ENCODE measurements at places on chromosomes 1 and 21. TPM values are rescaled to one million over a fixed set of nuclear protein-coding genes. Genes with fewer than 3 reads are reported as not detected.
A peak's percentile ranks its signal among the peaks of the same experiment; 100 is the strongest.

The AMY1C gene
- total RNA-seq: not detected

The ADAMTS4 gene
- total RNA-seq: 78.2 TPM

The MIXL1 gene
- not detected for total RNA-seq

DNA sequence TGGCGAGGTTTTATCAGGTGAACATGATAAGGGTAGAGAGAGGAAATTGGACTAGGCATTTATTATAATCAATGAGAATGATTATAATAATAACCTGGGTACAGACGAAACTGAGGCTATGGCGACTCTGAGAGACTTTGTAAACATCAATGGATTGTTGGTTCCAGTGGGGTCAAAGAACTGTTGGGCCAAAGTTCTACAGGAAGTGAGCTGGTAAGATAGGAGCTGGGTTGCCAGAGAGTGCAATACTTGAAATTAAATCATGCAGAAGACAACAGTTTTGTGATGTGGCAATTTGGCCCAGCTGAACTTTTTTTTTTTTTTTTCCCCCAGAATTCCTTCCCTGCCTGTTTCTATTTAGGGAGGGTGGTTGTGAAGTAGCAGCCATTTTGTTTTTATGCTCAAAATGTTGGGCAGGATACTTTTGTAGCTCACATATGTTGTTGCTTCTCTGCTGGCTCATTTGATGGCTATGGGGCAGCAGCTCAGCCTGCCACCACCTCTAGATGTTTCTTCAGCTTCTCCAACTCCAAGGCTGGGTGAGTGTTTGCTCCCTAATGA is 286.5 kb upstream of the B3GALT2 start:
- no peaks in the 10 kb centered on the region for H3K36me3 ChIP-seq
- H3K27me3 ChIP-seq: no peaks in the 10 kb centered on the region
- H3K27ac ChIP-seq: no peak overlapping the region
- DNase-seq: no peak
- no peaks in the 10 kb centered on the region for H3K4me1 ChIP-seq

DNA sequence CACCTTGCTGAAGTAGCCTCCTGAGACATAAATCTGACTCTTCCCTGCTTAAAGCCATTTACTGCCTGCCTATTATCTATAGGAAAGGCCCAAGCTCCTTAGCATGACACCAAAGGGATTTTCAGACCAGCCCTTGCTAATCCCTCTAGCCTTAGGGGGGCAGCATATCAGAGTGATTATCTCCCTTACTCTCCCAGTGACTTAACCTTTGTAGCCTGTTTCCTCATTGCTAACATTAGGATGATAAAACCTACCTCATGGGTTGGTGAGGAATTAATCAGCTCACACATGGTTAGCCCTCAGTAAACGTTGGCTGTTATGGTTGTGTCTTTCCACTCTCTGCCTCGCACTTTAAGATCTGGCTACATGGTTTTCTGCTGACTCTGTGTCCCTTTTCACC is 70.1 kb downstream of the ROR1 start:
- H3K36me3 ChIP-seq: no peaks in the 10 kb centered on the region
- no peak overlapping the region for H3K4me3 ChIP-seq
- DNase-seq: no peak
- no peaks in the 10 kb centered on the region for H3K27me3 ChIP-seq
- no peak overlapping the region for H3K27ac ChIP-seq

DNA sequence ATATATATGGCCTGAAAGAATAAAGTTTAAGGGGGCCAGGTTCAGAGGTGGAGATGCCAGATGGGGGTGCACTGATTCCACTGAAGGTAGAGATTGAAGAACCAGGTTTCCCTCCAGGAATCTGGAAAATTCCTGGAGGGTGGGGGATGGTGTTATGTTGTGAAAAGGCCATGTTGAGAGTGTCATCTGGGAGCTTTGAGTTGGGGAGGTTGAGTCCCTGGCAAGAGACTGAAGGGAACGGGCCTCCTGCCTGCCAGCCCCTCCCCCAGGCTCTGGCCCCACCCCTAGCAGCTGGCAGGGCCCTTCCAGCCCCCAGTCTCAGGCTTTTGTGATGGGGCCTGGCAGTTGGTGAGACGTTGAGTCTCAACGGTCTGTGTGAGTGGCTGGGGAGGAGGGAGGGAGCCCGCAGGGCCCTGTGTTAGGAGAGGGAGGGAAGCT is 4.1 kb downstream of the PTPRU start:
- no peak overlapping the region for H3K4me3 ChIP-seq
- H3K27me3 ChIP-seq: no peaks in the 10 kb centered on the region
- H3K36me3 ChIP-seq: no peaks in the 10 kb centered on the region

- DNase-seq: no peak
- H3K4me3 ChIP-seq: no peak overlapping the region
- H3K4me1 ChIP-seq: peaks cover 30% of the 10 kb centered on the region
- no peaks in the 10 kb centered on the region for H3K36me3 ChIP-seq
- no peaks in the 10 kb centered on the region for H3K27me3 ChIP-seq
Measured at GRCh38 chr1:222936042-222936441, 121.2 kb downstream of the DISP1 start.

GRCh38 chr1:39301606-39302005 is 97.1 kb downstream of the MACF1 start:
- no peak overlapping the region for H3K27ac ChIP-seq
- no peaks in the 10 kb centered on the region for H3K27me3 ChIP-seq
- DNase-seq: no peak
- H3K4me1 ChIP-seq: peaks cover 11% of the 10 kb centered on the region

DNA sequence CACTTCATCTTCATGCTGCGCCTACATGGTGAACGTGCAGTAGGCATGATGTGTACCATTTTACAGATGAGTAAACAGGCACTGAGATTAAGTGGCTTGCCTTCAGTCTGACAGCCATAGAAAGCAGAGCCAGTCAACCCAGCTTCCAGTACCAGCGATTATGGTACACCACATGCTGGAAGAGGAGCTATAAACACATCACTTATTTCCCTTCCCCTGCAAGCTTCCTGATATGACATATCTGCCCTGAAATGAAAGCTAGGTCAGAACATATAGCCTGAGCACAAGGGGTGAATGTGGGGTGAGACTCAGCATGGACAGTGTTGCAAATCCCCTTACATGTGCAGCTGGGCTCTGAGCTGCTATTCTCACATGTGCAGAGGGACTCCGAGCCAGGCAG is 33.8 kb upstream of the IL20 start:
- H3K4me3 ChIP-seq: no peak overlapping the region
- no peaks in the 10 kb centered on the region for H3K27me3 ChIP-seq
- H3K27ac ChIP-seq: no peak overlapping the region
- H3K4me1 ChIP-seq: no peaks in the 10 kb centered on the region

GRCh38 chr1:107704911-107705310 is 260.1 kb downstream of the VAV3 start:
- no peak overlapping the region for H3K27ac ChIP-seq
- no peaks in the 10 kb centered on the region for H3K4me1 ChIP-seq
- no peaks in the 10 kb centered on the region for H3K27me3 ChIP-seq
- H3K36me3 ChIP-seq: no peaks in the 10 kb centered on the region

DNA sequence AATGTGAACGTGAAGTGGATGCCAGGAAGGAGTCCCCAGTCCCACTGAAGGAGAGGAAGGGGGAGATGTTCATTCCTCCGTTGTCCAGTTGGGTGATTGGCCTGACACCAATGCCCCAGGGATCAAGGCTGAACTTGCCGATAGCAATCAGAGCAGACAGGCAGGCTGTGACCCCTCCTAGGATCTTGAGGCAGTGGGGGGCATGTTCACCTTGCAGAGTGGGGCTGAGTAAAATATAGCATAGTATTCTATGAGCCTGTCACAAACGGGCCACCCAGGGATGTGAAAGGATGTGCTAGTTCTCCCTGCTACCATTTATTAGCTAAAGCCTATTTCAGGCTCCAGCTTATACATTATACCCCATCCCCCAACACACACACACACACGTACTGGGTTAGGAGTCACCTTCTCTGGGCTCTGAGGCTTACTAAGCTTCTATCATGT is 80.7 kb upstream of the CD34 start:
- DNase-seq: no peak
- H3K4me3 ChIP-seq: no peak overlapping the region
- no peaks in the 10 kb centered on the region for H3K4me1 ChIP-seq
- no peaks in the 10 kb centered on the region for H3K36me3 ChIP-seq

DNA sequence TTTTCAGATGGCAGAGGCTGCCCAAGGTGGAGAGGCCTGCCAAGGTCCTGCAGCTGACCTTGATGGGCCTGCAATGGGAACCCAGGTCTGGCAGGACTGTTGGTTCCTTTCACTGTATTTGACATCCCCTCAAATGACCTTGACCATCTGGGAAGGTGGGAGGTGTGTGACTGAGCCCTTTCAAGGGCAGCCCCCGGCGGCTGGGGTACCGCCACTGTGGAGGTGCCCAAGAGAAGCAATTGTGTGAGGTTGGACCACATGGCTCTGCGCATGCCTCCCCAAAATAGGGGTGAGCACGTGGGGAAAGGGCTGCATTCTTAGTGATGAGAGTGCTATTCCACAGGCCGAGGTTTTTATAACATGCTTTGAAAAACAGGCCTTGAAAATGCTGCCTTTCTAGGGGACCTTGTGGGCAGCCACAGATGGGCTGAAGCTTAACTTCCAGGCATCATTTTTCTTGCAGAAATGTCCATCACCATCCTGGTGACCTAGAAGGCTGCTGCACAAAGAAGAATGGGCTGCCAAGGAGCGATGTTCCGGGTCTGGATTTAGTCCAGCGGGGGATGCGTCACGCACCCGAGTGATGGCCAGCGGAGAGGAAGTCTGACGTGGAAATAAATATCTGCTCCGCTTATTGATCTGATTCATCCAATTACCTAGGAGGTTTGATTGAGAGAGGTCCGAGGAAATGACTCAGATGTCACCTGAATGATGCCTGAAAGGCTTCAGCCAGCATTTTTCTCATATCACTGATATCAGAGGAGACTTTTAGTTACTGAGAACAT is 16.5 kb upstream of the UTS2 start:
- H3K36me3 ChIP-seq: no peaks in the 10 kb centered on the region
- no peak for DNase-seq
- no peak overlapping the region for H3K4me3 ChIP-seq
- no peak overlapping the region for H3K27ac ChIP-seq
- no peaks in the 10 kb centered on the region for H3K4me1 ChIP-seq
- no peaks in the 10 kb centered on the region for H3K27me3 ChIP-seq

DNA sequence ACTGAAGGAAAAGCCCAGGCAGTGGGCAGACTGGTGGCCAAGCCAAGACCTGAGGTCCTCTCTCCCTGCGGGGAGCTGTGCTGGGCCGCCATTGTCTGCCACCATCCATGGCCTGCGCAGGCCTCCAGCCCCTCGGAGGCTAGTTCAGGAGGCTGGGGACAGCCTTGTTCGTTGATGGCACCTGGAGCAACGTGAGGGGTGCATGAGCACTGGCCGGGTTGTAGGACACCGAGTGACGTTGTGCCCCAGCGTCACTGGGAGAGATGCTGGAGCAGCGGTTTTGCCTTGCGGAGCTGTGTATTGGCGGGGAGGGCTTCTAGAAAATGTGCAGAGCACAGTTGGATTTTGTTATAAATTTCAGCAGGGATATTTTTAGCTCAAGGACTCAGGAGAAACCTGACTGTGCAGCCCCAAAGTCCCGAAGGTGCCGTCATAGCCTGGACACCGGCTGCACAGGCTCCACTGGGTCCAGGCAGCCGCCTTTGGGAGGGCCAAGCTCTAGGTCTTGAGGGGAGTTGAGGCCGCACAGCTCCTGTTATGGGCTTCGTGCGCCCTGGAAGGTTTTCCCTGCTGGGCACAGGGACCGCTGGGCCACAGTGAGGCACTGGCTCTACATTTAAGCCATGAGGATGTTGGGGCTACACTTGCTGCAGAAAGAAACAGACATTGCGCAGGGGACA is 48.2 kb upstream of the ADARB1 start:
- no peaks in the 10 kb centered on the region for H3K27me3 ChIP-seq
- no peaks in the 10 kb centered on the region for H3K36me3 ChIP-seq
- H3K4me3 ChIP-seq: no peak overlapping the region

- H3K4me1 ChIP-seq: peaks cover 18% of the 10 kb centered on the region
- H3K27me3 ChIP-seq: no peaks in the 10 kb centered on the region
- no peaks in the 10 kb centered on the region for H3K36me3 ChIP-seq
- H3K27ac ChIP-seq: no peak overlapping the region
- no peak overlapping the region for H3K4me3 ChIP-seq
Measured at GRCh38 chr1:167762061-167762746, 40.4 kb downstream of the MPZL1 start.

DNA sequence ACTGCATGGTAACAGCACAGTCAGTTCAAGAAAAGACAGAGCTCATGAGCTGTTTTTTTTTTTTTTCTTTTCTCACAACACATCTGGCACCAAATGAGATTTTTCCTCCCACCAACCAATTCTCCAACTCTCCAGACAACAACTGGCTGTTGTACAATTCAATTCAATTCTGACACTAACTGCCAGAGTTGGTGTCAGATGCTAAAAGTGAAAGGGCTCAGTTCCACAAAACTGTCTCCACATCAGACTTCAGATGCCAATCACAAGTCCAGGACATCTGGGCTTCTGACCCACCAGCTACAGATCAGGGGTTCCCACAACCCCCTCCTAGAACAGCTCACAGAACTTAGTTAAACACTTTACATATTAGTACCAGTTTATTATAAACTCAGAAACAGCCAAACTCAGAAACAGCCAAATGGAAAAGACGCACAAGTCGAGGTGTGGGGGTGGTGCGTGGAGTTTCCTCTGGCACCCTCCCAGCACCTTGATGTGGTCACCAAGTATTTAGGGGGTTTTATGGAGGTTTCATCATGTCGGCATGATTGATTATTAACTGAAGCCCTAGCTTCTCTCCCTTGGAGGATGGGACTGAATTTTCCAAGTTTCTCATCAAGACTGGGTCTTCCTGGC is 39.2 kb upstream of the LRRC8D start:
- DNase-seq: no peak
- no peaks in the 10 kb centered on the region for H3K4me1 ChIP-seq
- H3K27ac ChIP-seq: no peak overlapping the region
- no peaks in the 10 kb centered on the region for H3K36me3 ChIP-seq

GRCh38 chr1:208027861-208028260 is 116.9 kb upstream of the CD34 start:
- no peak overlapping the region for H3K4me3 ChIP-seq
- H3K27ac ChIP-seq: no peak overlapping the region
- H3K4me1 ChIP-seq: no peaks in the 10 kb centered on the region
- H3K36me3 ChIP-seq: peaks cover 37% of the 10 kb centered on the region

DNA sequence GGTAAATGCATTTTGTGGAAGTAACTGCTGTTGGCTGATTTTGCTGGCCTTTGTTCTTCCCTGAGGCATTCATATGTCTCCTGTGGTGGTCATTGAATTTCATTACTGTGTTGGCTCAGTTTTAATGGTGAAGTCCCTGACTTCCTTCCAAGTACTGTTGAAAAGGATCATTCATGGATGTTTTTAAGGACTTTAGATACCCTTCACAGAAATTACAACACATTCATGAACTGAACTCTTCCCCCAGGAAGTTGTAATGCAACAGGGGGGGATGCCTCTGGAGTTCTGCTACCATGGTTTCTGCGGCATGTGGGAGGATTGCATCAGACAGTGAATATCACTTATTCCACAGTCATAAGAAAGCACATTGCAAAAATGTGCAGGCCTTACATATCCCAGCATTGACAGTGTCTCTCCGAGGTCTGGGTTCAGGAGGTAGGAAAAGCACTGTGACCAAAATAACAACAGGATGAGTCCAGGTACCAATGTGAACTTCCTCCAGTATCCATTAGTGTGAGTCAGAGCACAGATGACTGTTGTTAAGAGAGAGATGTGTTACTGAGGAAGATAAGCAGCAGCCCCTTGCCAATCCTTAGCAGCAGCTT is 2.1 kb upstream of the RAB3GAP2 start:
- H3K4me3 ChIP-seq: no peak overlapping the region
- no peaks in the 10 kb centered on the region for H3K36me3 ChIP-seq
- peak; percentile 61 for DNase-seq
- H3K27me3 ChIP-seq: no peaks in the 10 kb centered on the region
- no peaks in the 10 kb centered on the region for H3K4me1 ChIP-seq

GRCh38 chr1:7278827-7279765 is 492.0 kb upstream of the VAMP3 start:
- no peaks in the 10 kb centered on the region for H3K4me1 ChIP-seq
- H3K36me3 ChIP-seq: no peaks in the 10 kb centered on the region
- DNase-seq: no peak

Measured in sigmoid colon (tissue), 7 donors.